Adrenal gland (tissue), 19 donors: ENCODE measurements at places on chromosomes 4 and X. TPM values are rescaled to one million over a fixed set of nuclear protein-coding genes. Genes with fewer than 3 reads are reported as not detected.

DNA sequence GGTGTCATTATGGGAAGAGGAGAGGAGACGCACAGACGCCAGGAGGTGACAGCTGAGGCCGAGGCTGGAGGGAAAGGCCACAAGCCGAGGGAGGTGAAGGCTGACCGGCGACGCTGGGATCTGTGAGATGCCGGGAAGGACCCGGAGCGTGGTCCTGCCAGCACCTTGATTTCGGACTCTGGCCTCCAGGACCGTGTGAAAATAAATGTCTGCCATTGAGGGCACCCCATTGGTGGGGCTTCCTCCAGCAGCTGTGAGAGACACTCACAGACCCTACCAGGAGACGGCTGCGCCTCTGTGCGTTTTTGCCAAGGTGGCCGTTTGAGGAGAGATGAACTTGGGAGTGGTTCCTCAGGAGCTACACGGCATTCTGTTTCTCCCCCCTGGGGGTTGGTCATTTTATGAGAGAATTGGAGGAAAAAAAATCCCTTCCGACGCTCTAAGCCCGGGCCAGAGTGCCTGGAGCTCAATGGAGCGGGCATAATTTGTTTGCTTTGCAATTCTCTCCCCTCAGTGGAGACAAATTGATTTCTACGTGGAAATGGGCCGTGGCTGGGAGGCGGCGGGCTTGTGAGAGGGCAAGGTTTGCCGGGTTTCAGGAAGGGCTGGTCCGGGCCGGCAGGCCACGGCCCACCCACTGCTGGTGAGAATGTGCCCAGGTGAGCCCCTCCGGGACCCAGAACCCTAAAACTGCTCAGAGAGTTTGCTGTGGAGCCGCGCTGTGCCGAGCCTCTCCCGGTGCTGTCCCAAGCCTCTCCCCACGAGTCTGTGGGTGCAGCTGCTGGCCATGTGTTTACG lies 53.9 kb downstream of the CPZ start:
- no peak for DNase-seq

The TBX22 gene
- not detected for total RNA-seq

DNA sequence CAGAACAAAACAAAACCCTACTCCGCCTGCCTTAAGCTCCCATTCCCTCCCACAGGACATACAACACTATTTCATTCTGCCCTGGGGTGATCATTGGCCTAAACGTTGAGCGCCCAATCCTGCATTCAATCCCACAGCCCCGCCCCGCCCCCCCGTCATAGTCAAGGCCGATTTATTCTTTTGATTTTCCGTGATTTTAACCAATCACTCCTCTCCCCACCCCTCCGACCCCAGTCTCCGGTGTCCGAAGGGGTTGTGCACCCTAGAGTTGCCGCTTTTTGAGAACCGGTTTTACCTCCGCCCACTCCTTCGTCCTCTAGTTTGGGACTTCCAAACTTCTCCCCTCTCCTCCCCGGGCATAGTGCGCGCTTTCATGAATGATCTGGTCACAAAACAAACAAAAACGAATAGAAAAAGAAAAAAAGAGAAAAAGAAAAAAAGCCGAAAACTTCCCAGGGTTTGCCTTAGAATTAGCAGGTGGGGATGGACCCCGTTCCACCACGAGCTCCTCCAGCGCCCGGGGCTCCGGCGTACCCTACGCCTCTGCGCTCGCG lies 446 bp upstream of the UBE2A start:
- DNase-seq = peak; percentile 62

DNA sequence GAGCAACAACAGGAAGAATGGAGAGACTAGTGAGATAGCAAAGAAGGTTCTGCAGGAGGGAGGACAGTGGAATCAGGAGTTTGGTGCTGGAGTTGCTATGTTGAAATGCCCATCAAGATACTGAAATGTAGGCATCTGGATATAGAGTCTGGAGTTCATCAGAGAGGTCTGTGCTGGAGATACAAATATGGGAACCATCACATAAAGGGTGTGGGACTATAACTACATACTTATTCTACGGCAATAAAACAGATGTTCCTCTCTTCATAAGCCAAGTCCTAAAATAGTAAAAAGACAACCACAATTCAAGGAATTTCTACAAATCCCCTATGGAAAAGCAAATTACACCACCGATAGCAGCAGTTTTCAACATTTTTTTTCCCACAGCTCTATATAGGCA lies 1.6 kb downstream of the MED14 start:
- DNase-seq = no peak

The ARX gene
- total RNA-seq = 0.06 TPM

DNA sequence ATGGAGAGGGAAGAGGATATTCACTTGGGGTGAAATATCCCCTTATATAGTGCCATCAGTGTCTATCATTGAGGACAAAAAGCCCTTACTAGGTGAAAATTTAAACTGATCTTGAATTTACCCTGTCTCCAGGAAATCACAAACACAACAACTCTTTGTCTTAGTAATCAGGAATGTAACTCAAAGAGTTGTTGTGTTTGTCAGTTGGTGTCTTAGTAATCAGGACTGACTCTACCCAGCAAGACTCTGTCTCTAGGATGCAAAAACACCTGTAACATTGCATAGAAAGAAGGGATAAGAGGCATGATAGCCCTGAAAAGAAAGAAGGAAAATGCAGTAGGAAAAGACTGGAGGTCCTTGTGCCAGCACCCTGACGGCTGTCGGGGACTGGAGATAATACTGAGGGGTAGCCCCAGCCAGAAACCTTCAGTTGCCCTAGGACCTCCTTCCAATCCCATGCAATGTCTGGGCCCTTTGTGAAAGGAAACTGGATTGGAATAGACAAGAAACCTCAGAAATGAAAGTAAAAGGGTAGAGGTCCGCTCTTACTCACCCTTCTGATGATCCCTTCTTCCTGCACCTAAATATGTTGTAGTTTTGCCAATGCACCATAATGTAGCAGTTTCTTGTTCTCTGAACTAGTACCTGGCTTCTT lies 45.3 kb downstream of the HMGB2 start:
- no peak for DNase-seq

The NXF2B gene
- total RNA-seq = not detected

DNA sequence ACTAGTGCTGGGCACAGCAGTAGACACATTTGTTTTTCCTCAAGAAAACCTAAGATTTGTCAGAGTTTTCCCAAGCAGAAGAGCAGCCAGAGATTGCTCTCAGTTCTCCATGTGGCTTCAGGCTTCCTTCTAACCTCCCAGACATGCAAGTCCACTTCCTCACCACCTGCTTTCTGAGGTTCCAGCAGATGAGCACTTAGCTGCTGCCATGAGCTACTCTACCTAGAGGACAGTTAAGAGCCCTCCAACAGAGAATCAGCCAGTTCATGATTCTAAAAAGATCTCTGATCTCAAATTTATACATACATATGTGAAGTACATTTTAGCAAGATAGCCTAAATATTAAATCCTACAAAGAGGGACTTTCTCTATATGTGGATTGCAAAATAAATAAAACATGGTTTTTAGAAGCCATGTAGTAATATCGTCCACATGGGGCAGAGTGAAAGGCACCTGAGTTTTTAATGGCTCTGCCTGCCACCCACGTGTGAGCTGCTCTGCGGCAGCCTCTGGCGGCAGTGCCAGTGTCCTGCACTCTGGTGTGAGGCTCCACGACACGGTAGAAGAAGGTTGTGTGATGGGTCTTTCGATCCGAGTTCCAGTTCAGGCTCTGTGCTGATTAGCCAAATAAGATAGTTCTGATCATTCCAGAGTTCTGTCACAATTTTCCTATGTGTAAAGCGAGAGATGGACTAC lies 10.3 kb downstream of the CYP4V2 start:
- DNase-seq = peak; percentile 48
